NCI-H2107 (cell line): ENCODE measurements at places on chromosomes 6 and 20.

- DNase-seq, result no peak
Measured at GRCh38 chr6:167420858-167421766, 96.2 kb downstream of the TTLL2 start.

DNA sequence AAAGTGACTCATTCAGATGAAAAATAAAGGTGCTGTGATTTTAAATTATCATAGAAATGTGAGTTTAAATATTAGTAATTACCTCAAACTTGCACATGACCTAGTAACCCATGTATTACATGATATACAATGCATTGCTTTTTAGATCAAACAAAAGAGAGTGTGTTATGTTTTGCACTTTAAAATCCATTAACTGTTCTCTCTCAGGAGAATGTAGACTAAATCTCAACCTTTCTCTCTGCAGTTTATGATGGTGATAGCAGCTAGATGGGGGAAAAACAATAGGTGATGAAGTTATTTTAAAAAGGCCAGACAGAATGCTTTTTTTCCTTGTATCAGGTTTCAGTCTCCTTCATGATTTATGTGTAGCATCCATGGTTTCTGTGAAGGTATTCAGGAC is 404.4 kb upstream of the RNF217 start:
- no peak for DNase-seq

DNA sequence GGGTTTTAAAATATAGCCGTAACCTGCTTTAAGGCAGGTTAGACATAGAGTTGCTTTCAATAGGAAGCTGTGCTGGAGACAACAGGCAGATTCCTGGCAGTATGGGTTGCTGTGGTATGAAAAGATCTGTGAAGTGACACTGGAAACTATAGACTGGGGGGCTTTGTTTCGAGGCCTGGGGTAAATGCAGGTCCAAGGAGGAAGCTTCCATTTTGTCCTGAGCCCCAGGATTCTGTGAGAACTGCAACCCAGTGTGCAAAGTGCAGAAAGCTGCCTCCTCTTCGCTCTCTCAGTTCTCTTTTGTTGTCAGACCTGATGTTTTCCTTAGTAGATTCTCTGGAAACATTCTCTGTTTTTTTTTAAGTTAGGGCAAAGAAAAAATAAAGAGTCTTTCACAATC is 86.9 kb downstream of the LYRM4 start:
- DNase-seq, result no peak

DNA sequence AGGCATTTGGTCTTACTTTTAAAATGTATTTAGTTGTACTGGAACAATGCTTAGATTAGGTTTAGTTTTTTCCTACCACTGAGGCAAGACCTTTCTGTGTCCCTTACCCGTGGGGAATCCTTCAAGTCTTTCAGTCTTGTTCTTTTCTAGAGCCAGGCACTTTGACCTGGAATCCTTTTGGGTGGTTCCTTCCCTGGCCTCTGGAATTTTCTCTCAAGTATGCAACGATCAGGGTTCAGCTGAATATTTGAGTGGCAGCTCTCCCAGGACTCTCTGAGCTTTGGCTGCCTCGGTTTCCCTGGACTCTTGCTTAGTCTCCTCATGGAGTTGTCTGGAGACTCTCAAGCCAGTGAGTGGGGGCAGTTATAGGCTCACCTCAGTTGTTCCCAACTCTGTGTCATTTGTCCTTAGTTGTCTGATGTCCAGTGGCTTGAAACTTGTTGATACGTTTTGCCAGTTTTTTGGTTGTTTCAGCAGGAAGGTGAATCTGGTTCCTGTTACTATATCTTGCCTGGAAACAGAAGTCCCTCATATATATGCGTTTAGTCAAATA is 118.1 kb downstream of the QKI start:
- DNase-seq, result no peak

DNA sequence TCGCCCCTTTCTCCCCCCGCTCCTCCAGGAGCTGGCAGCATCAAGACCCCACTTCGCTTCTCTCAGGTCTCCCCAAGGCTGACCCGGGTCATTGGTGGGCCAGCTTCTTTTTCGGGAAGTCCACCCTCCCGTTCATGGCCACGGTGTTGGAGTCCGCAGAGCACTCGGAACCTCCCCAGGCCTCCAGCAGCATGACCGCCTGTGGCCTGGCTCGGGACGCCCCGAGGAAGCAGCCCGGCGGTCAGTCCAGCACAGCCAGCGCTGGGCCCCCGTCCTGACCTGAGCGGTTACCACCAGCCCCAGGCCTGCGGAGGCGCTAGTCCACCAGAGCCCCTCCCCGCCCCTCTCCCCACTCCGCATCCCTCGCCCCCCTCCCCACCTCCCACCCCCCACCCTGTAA is 1.0 kb downstream of the PPDPF start:
- DNase-seq, result no peak

DNA sequence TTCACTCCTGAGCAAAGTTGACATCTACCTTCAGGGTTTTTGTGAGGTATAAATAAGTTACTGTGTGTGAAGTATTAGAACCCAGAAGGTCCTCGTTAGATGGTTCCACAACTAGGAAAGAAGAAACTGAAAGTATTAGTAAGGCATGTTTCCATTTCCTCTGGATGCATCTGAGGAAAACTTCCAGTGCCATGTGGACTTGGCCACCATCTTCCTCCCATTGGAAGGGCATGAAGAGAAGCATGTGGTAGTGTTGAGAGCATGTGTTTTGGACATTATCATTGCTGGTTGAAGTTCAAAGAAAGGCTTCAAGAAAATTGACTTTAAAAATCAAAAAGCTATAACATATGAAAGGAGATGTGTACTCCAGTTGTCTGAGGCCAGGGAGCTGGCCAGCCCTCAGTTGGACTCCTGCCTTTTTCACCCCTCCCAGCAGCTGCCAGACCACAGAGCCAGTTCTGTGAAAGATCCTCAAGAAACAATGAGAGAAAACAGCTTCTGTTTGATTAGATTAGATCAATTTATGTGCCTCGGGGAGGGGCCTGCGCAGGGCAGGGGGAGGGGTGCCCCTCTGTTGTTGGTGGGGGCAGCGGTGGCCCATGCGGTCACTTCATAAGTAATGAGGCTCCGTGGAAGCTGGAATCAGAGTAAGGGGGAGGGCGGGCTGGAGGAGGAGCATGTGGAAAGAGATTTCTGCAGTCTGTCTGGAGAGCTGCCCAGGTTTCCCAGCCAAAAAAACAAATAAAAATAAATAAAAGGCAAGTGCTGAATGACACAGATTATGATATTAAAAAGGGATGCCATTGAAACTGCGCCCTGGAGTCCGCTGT is 154.0 kb downstream of the JARID2 start:
- peak; percentile 22 for DNase-seq

GRCh38 chr6:73043446-73043845 is 181.8 kb downstream of the KHDC1L start:
- DNase-seq, result no peak

DNA sequence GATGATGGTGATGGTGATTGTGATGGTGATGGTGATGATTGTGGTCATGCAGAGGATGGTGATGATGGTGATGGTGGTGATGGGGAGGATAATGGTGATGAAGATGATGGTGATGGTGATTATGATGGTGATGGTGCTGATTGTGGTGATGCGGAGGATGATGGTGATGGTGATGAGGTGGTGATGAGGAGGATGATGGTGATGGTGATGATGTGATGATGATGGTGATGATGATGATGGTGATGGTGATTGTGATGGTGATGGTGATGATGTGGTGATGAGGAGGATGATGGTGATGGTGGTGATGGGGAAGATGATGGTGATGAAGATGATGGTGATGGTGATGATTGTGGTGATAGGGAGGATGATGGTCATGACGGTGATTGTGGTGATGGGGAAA is 333.7 kb downstream of the CDH4 start:
- DNase-seq, result no peak

- DNase-seq, result no peak
Measured at GRCh38 chr6:47603995-47604394, 94.4 kb upstream of the ADGRF4 start.

DNA sequence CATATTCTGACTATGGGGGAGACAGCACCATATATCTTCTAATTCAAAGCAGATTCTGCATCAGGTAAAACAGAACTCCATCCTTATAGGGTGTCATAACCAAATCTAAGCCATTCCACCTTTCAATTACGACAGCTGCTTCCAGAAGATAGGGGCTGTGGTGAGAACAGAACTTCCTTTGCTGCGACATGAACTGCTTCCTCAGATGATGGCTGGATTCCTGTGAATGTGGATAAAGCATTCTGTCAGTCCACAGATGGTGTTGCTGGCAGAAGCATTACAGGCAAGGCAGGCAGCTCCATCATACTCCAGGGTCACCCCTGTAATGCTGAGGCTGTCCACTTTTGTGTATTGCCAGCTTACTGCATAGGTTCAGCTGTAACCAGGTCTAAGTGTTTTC is 172.1 kb upstream of the PROKR2 start:
- no peak for DNase-seq

DNA sequence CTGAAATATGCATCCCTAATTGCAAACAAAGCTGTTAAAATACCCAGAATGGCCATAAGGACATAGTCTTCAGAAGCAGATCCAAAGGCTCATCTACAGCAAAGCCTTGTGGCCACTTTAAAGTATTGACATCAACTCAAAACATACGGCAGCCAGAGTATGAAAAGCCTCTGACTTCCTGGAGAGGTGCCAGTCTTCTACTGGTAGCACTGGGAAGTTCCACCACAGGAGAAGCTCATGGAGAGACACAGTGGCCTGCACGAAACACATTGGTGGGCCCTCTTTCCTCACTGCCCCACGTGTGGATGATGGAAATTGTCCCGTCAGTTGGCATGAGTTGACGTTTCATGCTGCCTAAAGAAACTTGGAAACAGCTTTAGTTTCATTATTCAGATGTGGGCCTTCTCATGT is 202.6 kb upstream of the HEY2 start:
- DNase-seq, result no peak

GRCh38 chr6:3751730-3752530 is 417 bp upstream of the PXDC1 start:
- no peak for DNase-seq

DNA sequence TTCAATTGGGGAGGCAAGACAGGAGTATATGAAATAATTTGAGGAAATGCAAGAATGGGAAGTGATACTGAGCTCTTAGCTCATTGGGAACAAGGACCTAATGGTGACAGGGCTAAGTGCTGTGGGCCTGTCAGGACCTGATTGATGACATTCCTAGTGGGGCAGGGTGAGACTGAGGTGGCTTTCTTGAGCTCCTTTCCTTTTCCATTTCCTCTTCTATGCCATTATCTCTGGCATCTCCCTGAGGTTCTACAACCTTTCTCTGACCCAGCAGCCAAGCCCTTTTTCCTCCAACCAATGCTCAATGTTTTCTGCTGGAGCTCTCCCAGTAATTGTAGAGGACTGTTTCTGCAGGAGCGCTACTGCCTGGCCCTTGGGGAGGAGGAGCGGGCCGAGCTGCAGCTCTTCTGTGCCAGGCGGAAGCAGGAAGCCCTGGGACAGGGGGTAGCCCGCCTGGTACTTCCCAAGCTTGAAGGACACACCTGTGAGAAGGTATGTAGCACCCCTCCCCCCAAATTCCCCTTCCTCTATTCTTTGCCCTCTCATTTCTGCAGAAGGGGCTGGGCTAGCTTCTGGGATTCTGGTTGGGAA is 2.8 kb upstream of the TOMM6 start:
- DNase-seq, result no peak

GRCh38 chr6:73145690-73146089 is 79.6 kb downstream of the KHDC1L start:
- DNase-seq, result no peak

GRCh38 chr6:108594640-108595039 is 33.9 kb downstream of the FOXO3 start:
- DNase-seq, result no peak

DNA sequence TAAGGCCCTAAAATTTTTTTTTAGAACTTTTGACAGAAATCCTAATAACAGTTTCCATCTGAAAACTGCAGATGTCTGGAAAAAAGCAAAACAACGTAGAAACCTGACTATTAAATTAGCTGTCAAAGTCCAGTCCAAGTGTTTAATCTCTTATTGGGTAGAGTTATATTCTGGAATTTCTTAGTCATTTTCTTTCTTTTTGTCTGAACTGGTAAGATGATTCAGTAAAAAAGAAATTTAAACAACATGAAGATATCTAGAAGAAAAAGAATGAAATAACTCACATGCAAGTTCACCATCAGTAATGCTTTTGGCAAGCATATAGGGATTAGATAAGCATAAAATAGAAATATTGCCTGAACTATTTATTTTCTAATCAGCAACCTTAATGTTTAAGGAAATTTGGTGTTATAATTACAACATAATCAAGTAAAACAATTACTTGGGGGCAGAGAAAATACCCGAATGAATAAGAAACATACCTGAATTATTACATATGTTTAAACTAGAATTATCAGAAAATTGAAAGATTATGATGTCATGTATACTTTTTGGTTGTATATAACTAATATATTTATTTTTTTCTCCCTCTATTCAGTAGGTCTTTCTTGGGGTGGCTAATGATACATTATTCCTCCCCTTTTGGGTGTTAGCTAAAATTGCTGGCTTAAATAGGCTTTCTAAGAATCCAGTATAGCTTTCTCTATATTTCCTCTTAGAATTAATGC is 51.1 kb downstream of the FAM83B start:
- DNase-seq, result no peak

GRCh38 chr20:2920473-2920872 is 47.2 kb downstream of the PTPRA start:
- no peak for DNase-seq

DNA sequence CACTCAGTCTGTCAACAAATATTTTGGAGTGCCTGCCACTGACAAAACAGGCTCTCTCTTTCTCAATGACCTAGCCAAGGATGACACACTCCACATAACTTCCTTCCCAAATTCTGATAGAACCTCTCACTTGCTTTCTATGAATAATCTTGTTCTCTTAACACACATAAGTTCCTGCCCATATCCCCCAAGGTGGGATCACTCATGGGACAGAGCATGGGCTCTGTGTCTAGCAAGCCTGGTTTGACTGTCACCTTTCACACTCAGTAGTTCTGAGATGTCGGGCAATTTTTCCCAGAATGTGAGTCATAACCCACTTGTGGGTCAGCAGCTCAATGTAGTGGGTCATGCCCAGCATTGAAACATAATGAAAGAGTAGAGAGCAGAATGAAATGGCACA is 78.1 kb downstream of the LRFN2 start:
- DNase-seq, result no peak

GRCh38 chr20:23435626-23436539 is 3.6 kb upstream of the CSTL1 start:
- DNase-seq, result no peak

GRCh38 chr20:33667245-33667675 is 517 bp downstream of the ACTL10 start:
- no peak for DNase-seq

GRCh38 chr20:52859156-52859876 is 112.8 kb upstream of the TSHZ2 start:
- no peak for DNase-seq

GRCh38 chr6:7180751-7181150 is 73.0 kb downstream of the RREB1 start:
- no peak for DNase-seq
